ENCODE measurements at places on chromosomes 4 and X.

- DNase-seq, result no peak
These were observed 94.4 kb downstream of the ABCB7 start for GRCh38 chrX:75061701-75062100.

DNA sequence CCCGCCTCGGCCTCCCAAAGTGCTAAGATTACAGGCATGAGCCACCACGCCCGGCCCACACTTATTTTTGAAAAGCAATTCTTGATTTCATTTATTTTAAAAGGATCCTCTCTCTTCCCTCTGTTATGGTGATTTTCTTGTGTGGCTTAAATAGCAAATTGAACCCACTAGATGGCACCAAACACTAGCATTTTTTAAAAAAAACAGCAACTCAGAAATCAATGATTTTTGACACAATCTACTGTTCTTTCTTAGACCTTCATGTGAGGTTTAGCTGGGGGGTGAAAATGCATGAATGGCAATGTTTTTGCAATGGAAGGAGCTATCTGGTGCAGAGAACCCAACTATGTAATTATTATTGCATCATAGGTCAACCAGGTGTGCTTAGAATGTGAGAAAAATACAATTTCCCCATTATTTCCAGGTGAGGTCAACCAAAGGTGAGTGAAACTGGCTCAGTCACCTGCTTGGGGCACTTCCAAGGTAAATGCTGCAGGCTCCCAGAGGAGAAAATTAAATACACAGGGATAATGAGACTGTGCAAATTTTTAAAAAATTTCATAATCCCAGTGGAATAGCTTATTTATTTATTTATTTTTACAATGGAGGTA lies 226.7 kb upstream of the PRKX start:
- peak; percentile 1 for DNase-seq

DNA sequence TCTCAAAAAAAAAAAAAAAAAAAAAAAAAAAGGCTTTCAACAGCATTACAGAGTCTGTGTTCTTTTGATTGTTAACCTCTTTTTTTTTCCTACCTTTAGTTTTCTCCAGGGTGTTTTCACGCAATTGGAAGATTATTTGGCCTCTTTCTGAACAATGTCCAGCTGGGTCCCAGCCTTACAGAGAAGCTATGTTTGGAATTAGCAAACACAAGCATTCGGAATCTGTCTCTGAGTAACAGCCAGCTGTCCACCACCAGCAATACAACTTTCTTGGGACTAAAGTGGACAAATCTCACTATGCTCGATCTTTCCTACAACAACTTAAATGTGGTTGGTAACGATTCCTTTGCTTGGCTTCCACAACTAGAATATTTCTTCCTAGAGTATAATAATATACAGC lies 13.3 kb downstream of the TLR3 start:
- no peak for DNase-seq

- no peak for DNase-seq
These were observed 240.1 kb downstream of the FRAS1 start for GRCh38 chr4:78297116-78297800.

DNA sequence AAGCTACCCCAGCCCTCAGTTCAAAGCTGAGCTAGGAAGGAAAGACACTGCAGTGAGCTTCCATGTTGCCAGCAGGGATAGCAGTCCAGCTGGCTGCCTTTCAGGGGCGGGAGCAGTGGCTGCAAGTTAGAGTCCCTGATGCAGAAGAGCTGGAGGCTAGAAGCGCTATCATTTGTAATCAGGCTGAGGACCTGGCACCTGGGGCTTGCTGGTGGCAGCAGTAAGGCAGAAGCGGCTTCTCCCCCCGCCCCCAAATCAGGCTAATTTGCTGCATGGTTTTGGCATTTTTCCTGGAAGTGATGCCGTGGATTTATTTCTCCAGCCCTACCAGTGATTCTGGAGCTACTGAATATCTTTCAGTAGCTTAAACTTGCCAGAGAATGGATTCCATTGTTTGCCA lies 203.3 kb downstream of the CLCN4 start:
- no peak for DNase-seq
